ENCODE measurements at places on chromosomes 11 and 22.
A peak's percentile ranks its signal among the peaks of the same experiment; 100 is the strongest.

DNA sequence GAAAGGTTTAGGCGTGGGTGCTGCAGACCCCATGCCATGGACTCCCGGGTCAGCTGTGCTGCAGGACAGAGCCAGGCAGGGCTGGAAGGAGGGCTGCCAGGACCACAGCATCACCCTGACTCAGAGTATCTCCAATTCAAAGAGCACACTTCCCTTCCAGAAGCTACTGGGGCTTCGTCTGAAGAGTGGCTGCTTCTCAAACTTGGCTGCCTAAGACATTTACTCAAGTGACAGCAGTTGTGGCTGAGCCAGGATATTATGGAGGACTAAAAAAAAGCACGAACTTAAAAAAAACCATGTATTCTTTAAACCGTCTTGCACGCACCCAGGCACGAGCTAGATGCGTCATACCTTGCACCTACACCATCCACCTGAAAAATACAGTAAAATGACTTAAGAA is 13.0 kb upstream of the BID start:
- DNase-seq = no peak

DNA sequence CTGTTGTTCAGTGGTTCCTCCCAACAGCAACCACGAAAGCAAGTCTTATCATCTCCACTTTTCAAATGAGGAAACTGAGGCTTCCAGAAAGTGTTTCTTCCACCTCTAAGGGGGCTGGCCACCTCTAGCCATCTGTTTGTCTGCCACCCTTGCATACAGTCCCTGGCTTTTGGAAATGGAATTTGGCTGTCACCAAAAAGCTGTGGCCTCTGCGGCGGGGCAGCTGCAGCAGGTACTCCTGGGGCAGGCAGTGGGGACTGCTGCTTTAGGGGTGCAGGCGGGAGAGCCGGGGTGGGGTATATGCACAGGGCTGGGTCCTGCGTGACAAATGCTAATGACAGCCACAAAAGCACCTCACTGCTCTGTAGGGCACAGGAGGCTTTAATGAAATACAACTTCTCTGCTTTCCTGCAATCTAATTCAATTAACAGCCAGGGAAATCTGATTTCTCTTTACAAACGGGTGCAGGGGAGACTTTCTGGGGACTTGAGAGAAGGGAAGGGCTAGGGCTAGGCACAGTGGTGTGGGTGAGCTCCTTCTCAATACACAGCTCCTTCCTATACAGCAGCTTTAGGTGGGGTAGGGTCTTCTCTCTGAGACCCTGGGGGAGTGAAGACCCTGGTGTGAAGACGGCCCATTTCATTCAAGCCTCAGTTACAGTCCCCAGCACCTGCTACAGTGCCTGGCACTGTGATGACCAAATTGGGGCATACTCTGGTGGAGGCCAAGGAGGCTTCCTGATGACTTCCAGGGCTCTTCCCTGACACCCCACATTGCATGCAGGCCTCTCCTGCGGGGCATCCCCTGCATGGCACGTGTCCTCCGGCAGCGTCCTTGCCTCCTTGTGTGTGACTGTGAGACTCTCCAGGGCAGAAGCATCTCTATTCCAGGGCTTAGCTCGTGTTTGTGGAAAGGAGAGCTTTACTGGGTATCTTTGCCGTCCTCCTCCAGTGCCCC is 161.6 kb downstream of the CEP164 start:
- DNase-seq = no peak

- no peak for DNase-seq
These were observed 198.8 kb downstream of the FAT3 start for GRCh38 chr11:92423115-92424034.

- DNase-seq = no peak
These were observed 277.6 kb upstream of the ZC3H12C start for GRCh38 chr11:109815500-109816150.

GRCh38 chr22:37610480-37611129 is 2.0 kb downstream of the GGA1 start:
- DNase-seq = no peak

DNA sequence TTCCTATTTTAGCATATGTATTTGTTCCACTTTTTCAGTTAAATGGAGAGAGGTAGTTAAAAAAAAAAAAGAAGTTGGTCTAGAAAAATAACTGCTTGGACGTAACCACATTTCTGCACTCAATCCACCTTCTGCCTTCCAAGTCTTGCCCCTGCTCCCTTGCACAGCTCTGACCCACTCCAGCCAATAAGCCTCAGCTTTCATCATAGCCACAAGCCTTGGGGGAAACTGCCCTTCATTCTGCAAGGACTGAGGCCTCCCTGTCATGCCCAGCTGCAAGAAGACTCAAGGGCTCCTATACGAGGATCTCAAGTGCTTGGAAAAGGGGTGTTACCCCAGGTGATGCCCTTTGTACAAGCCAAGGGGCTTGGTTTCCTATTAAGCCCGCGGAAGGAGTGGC is 36.0 kb upstream of the OAF start:
- no peak for DNase-seq

- DNase-seq = no peak
These were observed 388.4 kb downstream of the SOX6 start for GRCh38 chr11:15967966-15968365.

DNA sequence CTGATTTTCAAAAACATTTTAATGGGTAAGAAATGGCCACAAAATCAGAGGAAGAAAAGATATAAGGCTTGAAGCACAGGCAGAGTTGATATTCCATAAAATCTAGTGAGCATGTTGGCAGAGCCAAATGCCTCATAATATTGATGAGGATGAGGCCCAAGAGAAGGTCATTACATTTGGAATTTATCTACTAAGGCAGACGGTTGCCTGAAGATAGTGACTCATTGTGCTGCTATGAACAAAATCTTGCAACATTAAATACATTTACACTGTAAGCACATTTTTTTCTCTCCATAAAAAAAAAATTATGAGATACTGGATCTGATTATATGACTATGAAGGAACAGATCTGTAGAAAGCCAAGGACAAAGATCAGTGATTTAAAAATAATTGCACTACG is 881.4 kb upstream of the CHORDC1 start:
- no peak for DNase-seq

DNA sequence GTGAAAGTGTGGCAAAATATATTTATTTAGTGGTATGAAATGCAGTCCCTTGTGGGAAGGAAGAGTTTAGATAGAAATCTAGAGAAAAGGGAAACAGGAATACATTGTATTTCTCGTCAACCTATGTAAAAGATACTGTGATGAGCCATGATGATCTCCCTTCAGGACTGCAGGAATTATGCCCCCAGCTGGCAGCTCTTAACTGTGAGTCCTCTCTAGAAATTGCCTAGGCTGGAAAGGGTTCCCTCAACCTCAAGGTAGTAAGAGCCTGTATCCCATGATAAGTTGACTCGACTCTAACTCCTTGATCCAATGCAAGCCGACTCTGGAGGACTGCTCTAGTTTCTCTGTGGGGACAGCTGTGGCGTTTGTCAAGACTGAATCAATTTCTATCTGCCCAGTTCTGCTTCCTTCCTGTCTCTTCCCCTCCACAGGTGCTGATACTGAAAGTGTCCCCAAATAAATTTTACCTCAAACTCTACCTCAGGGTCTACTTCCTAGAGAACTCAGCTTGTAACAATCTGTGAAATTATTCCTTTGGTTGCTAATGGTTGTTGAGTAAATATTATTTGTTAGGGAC is 897.3 kb downstream of the METTL15 start:
- no peak for DNase-seq

- DNase-seq = no peak
These were observed 89.7 kb downstream of the RRM1 start for GRCh38 chr11:4184163-4184916.

GRCh38 chr22:47042861-47043496 is 280.5 kb downstream of the TBC1D22A start:
- no peak for DNase-seq

GRCh38 chr22:40953471-40953870 is 2.3 kb downstream of the RBX1 start:
- DNase-seq = no peak

- no peak for DNase-seq
These were observed 42.5 kb downstream of the WT1 start for GRCh38 chr11:32392840-32393239.

DNA sequence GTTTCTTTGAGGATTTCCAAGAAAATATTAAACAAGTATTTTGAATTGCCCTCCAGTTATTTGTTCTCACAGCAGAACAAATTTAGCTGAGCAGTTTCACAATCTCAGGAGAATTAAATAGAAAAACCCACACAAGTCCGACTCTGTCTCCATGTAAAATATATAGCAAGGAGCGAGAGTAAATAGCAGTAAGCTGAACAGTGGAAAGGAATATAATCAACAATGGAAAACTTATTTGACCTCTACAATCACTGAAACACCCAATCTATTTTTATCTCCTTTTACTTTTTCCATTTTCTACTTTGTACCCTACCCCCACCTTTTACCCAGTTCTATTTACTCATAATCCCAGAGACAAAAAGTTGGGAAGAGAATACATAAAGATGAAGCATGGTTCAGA is 34.4 kb downstream of the NARS2 start:
- no peak for DNase-seq

DNA sequence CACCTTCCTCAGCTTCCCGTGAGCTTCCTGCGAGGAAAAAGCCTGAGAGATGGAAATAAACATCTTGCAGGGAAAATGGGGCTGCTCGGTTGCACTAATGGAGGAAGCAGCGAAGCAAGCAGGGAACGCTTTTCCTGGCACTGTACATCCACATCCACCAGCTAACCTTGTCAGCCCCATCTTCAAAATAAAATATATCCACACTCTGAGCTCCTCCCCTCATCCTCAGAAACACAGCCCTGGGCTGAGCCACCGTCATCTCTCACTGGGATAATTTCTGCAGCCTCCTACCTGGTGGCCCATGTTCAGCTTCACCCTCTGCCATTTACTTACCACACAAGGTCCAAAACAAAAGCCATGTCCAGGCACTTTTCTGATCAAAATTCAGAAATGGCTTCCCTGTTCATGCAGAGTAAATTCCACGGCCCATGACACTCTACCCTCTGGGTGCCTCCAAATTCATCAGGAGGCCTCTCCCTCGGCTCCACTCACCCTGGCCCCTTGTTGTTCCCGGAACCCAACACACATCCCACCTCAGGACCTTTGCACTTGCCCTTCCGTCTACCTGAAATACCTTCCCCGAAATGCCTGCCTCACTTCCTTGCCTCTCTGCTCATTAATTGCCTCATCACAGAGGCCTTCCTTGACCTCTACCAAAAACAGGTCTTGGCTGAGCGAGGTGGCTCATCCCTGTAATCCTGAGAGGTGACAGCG is 13.0 kb downstream of the C11orf86 start:
- DNase-seq = no peak

GRCh38 chr11:119320776-119321524 is 4.0 kb upstream of the MCAM start:
- peak; percentile 34 for DNase-seq
